Renal pelvis (tissue), 12 donors: ENCODE measurements at places on chromosomes 6 and 20. TPM values are rescaled to one million over a fixed set of nuclear protein-coding genes. Genes with fewer than 3 reads are reported as not detected.

Gene FERMT1
- polyA plus RNA-seq = 3.6 TPM

Gene TOP1
- polyA plus RNA-seq = 111 TPM

Gene WFDC10A
- not detected for polyA plus RNA-seq

Gene ZNF184
- polyA plus RNA-seq = 16.6 TPM

Gene SPATA2
- 9.6 TPM for polyA plus RNA-seq

- DNase-seq = no peak
These were observed 59.0 kb upstream of the QKI start for GRCh38 chr6:163355426-163355991.

- DNase-seq = no peak
These were observed 11.2 kb downstream of the TFAP2D start for GRCh38 chr6:50724381-50725124.

GRCh38 chr20:19672498-19672897 is 85.6 kb upstream of the RIN2 start:
- no peak for DNase-seq

DNA sequence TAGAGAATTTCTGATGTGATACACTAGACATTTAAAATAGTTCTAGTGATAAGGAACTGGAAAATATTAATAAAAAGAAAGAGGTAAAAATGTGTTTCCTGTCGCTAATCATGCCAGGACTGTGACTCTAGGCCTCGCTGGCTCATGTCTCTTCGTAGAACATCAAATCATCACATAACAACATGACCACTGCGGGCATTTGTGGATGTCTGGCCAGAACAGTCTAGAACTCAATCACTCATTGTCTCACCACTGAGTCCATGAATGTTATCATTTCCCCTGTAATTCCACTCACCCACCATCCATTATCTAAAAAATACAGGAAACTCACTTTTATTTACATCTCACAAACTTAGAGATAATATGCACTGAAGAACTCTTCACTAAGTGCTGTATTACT is 3.4 kb downstream of the HMGN3 start:
- DNase-seq = no peak

- no peak for DNase-seq
These were observed 9.5 kb downstream of the NCR2 start for GRCh38 chr6:41344876-41345275.

GRCh38 chr20:25230166-25230831 is 17.6 kb upstream of the PYGB start:
- no peak for DNase-seq

GRCh38 chr6:26055719-26056582 is 31.3 kb upstream of the HFE start:
- DNase-seq = peak; percentile 92

Gene IL17A
- polyA plus RNA-seq = not detected

Gene COL9A3
- 30.0 TPM for polyA plus RNA-seq

DNA sequence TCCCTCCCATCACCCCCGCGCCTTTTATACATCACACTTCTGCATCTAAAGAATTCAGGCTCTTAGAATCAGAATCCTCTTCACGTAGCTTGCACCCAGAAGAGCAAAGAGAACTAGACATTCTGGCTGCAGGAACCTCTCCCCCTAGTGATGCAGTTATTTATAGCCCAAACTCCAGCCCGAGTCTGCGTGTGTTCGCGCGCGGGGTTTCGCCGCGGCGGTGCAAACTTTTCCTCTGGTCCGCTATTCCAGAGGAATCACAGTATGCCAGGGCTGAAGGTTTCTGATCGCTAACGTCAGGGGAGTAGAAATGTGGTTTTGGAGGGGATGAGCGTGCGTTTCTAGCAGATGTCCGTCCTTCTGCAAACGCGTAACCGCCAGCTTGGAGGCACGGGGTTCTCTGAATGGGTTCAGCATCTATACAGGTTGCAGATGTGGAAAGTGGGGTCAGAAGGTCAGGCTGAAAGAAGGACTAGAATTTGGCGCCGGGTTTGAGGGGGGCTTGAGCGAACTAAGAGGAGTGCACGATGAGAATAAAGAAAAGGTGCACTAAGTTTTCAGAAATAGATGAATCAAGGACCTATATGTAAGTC is 1.8 kb downstream of the EPHA7 start:
- peak; percentile 42 for DNase-seq

GRCh38 chr6:69668916-69669315 is 127.9 kb downstream of the LMBRD1 start:
- DNase-seq = no peak

- DNase-seq = no peak
These were observed 35.5 kb upstream of the BMP2 start for GRCh38 chr20:6732001-6732447.

DNA sequence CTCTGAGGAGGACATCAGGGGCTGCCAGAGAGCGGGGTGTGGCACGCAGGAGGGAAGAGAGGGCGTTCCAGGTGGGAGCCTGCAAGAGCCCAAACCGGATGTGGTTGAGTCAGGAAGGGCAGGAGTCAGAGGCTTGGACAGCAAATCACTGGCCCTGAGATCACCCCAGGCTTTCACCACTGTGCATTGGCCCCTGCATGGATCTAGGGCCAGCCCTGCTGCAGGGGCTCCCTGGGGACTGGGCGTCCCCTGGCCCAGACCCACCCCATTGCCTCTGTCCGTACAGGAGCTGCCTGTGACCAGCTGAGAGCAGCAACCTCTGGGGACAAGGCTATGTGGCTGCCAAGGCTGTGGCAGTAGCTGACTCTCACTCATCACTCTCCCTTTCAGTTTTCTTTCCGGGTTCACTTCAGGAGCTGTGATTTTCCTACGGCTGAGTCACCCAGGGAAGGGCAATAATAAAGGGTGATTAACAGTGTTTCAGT is 33.9 kb downstream of the KCNK17 start:
- no peak for DNase-seq

DNA sequence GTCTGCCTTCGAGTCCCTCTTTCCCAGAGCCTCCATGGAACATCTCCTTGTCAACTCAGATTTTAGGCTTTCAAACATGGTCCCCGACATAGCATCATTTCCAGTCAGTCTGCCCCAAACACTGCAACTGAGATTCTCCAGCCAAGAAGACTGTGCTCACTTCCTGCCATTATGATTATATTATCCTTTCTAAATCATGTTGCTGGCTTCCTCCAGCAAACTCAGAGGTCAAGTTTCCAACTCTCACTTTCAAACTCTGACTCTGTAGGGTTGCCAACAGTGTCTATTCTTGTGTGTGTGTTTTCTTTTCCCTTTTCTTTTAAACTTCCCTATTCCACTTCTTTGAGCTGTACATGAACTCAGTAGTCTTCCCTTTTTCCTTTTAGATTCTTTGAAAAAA is 61.2 kb upstream of the TRAF3IP2 start:
- DNase-seq = no peak

DNA sequence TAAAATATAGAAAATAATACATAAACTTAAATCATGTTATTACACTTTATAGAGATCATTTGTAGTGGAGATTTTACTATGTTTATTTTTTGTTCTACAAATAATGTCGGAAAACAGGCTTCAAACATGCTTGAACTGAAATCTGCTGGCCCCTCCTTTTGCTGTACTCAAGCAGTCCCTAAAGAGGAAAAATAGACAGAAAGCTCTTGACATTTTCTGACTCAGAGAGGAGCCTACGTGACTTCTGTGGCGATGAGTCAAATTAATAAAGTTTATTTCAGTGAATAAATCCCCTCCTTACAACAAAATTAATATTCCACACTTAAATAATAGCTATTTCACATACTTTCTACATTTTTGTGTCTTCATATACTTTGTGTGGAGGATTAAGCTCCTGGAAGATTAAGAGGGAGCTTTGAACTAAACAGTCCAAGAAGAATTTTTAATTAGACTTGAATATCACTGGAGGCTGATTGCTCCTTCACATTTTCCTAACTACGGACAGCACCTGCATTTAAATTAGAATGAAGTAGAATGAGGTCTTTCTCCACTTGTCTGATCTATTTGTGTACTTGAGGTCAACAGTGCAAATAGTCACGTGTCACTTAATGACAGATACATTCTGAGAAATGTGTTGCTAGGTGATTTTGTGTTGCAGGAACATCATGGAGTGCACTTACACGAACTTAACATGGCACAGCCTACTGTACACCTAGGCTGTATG is 1.7 kb upstream of the TREM1 start:
- no peak for DNase-seq

DNA sequence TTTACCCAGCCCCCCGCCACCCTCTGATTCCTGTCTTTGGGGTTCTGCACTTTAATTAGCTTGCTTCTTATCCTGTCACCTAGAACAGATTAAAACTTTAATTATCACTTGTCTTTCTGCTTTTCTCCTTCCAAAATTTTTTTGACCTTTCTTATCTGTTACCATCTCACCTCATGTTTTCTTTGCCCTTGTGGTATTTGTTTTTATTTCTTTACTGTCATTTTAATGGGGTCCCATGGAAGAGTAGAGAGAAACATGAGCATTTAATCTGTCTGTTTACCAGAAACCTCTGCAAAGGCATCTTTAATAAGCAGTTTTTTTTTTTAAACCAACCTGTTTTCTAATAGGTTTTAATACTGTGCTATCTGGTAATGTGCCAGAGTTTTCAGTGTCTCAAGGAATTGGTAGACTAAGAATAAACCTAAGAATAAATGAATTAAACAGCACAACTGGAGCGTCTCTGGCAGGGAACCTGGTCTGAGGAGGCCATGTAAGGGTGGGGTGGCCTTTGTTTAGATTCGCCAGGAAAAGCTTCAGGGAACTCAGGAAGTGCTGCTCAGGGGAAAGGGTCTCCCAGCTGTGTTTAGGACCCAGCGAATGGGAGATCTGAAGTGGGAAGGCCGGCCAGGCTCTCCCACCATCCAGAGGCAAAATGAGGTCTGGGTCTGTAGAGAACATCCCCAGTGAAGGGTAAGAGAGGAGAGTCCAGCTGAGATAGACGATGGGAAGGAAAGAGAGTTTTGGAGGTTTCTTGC is 69.8 kb downstream of the ARID1B start:
- DNase-seq = no peak

DNA sequence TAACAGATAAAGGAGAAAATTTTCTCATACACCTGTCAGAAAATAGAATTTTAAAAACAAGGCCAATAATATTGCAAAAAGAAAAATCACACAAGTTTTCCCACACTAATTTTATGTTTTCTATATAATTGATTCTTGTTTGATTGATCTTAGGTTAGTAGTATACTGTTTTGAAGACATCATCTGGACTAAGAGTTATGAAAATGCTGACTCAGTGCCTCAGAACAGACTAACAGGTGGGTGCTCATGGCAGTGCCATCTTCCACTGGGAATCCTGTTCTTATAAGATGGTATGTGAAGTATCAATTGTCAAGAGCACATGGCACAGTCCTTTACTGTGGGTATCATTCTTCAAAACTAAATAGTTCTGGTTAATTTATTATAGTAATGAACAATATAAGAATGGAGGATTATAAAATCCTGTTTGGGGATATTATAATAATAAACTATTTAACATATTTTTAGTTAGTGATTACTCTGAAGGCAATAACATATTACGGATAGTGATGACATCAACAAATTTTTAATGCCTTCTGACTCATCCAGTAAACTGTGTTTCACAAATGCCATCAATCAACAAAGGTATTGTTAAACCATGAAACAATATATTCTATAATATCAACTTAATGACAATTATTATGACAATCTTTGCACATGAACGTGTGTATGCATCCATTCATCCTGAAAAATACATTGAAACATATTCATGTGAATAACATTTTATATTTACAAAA is 384.6 kb upstream of the KHDRBS2 start:
- no peak for DNase-seq

GRCh38 chr6:22298475-22298890 is 1.6 kb upstream of the PRL start:
- no peak for DNase-seq

DNA sequence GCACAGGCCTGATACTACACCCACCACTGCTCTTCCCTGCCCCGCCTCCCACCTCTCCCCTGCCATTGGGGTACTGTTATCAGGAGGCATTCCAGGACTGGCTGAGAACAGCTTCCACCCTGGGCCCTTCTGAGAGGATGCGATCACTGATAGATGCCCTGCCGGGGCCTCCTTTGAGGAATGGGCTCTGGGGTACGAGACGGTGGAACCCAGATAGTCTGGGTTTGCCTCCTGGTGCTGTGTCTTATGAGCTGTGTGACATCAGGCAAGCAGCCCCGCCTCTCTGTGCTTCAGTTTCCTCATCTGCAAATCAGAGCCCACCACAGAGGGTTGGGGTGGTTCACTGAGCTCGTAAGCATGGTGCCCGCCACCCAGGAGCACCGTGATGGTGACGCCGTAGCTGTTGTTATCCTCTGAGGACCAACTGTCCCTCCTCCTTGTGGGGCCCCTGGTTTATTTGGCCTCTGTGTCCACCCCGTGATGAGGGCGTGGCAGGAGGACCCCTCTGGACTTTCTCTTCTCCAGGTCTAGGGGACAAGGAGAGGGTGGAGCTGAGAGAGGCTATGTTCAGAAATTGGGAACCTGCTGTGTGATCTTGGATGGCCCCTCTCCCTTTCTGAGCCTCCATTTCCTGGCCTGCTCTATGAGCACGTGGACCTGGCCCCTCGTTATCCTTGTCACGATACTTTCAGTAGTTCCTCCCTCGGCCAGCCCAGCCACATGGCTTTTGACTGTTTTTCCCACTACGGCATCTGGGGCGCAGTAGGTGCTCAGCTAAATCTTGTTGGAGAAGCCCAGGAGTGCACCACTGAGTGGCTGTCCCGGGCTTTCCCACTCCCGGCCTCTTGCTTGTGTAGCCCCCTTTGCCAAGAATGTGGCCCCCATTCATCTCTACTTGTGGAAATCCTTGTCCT is 18.3 kb downstream of the SRC start:
- DNase-seq = no peak

GRCh38 chr6:162612613-162613012 is 115.0 kb downstream of the PRKN start:
- DNase-seq = no peak

DNA sequence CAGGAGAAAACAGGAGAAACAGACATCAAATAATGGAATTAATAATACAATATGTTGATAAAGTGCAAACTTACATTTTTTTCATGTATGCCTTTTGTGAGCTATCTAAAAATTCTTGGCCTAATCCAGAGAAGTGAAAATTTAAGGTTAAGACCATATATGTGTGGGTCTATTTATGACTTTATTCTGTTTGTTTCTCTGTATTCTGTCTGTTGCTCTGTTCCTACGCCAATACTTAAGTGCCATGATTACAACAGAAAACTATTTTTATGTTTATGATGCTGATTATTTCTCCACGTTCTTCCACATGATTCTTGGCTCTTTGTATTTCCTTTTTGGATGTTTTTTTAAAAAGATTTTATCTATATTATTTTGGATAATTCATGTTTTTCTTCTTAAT is 109.6 kb upstream of the MAP3K4 start:
- DNase-seq = no peak

DNA sequence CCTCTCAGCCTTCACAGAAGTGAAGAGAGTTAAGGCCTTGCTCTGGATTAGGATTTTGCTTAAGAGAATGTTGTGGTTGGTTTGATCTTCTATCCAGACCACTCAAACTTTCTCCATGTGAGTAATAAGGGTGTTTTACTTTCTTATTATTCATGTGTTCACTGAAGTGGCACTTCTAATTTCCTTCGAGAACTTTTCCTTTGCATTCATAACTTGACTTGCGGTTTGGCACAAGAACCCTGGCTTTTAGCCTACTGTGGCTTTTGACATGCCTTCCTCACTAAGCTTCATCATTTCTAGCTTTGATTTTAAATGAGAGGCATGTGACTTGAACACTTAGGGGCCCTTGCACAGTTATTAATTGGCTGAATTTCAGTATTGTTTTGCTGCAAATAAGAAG is 166.1 kb upstream of the OPRM1 start:
- no peak for DNase-seq

- no peak for DNase-seq
These were observed at the start of gene TRIM31 for GRCh38 chr6:30113003-30113759. TRIM31 (minus strand) TSS chr6:30113090; CDS start chr6:30112805, 285 bp downstream.
